HepG2 (cell line): ENCODE measurements at places on chromosomes 13 and 19. TPM values are rescaled to one million over a fixed set of nuclear protein-coding genes. Genes with fewer than 3 reads are reported as not detected.

Gene ACP7
- total RNA-seq: not detected in 2 replicates

- peak; percentile 15 for DNase-seq
Measured at GRCh38 chr13:30354493-30355383, 47.4 kb upstream of the KATNAL1 start.

GRCh38 chr13:28505543-28506135 lies 10.7 kb upstream of the FLT1 start:
- DNase-seq: no peak

Gene SUGT1
- 71.2 and 113 TPM in 2 replicates for total RNA-seq

Gene ZNF208
- not detected in 2 replicates for total RNA-seq

DNA sequence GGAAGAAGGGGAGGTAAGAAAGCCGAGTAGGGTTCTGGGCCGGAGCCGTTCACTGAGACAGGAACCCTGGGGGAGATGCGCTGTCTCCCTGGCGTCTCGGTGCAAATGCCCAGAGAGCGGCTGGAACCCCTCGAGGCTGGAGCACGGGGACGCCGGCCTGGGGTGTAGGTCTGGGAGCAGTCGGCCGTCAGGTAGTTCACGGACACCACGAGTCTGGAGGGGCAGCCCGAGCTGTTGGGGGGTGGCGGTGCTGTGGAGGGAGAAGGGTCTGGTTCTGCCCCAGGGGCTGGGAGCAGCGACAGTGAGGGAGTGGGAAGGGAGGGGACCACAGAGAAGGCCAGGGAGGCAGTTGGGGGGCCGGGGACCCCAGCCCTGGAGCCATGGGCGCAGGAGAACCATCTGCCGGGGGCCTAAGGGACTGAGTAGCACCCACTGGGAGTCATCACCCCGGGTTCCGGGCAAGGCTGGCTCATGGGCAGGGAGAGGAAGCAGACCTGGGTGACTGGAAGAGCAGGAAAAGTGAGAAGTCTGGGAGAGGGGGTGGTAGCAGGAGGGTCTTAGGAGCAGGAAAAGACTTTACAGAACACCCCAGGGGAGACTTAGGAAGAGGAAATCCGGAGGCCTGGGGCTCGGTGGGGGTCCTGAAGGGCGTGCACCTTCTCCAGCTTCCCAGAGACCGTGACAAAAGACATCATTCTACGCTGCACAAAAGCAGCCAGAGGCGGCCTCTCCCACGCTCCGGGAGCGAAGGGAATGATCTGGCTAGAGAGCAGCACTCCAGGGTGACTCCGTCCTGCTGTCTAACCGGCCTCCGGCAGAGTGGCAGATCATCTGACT lies 173.1 kb upstream of the SOX1 start:
- DNase-seq: no peak

Gene EFNB2
- total RNA-seq: 0.07 and 0.20 TPM in 2 replicates

DNA sequence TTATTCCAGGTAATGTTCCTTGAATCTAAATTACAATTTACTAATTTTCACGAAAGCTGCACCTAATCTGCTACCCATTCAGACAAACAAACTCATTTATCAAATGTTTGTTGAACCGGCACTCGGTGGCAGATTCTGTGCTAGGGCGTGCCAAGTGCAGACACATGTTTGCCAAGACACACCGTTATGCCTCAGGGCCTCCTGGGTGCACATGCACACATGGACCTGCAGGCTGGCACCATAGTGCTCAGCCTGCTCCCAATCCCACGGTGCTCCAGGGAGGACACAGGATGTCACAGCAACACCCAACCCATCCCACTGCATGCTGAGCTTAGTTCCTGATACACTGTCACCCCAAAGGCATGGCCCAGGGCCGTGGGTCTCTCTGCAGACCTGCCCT lies 7.7 kb downstream of the SCGB2B2 start:
- DNase-seq: no peak

Gene DDA1
- total RNA-seq: 17.5 and 24.5 TPM in 2 replicates

DNA sequence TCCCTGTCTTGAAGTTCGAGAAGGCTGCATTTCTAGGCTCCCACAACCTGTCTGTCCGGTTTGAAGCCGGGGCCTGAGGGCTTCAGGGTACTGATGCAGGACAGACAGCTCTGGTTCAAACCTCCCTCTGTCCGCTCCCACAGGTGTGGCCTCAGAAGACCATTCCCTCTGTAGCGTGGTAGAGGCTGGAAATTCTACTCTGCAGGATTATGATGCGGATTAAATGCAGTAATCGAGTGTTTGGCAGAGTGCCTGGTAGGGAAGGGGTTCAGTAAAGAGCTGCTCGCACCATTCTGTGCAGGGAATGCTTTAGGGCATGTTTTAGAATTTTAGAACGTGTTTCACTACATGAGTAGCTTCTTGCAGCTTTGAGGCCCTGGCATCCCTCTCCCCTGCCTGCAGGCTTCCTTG lies 30.5 kb downstream of the PPP1R37 start:
- DNase-seq: no peak

Gene CGB5
- not detected in 2 replicates for total RNA-seq

DNA sequence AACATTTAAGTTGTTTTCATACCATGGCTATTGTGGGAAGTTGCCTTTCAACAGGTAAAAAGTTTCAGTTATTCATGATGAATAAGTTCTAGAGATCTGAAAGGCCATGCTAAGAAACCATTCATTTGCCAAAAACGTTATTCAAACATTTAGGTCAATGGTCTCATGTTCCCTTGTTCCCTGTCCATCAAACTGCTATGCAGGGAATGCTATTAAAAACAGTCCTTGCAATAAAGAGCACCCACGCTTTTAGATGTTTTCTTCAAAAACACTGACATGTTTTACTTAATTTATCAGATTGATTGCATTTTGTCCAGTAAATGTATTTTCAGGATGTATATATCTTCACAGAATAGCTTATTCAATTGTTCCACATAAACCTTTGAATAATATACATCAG lies 573.2 kb upstream of the PCDH20 start:
- DNase-seq: no peak

- DNase-seq: no peak
Measured at GRCh38 chr13:20431687-20432384, 93.8 kb downstream of the CRYL1 start.

GRCh38 chr13:71873418-71874247 lies 6.6 kb upstream of the DACH1 start:
- no peak for DNase-seq

DNA sequence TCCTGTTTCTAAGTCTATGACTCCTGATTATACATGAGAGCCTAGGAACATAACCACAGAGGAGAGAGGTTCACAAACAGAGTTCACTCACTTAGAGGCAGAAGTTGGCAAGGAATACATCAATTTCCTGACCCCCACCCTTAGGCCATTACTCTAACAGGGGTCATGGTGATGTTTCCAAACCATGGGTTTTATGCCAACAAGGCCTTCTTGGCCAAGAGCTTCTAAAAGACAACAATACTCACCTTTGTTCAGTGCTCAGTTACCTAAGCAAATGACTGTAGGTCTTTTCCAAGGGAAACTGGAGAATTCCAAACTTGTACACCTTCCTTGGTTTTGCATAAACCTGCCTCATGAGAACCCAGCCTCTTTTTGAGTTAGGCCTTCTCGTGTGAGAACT lies 52.6 kb downstream of the ERICH4 start:
- no peak for DNase-seq

Gene ZNF221
- 3.4 and 4.5 TPM in 2 replicates for total RNA-seq

GRCh38 chr19:42985588-42985987 lies 40.7 kb downstream of the PSG11 start:
- DNase-seq: no peak

DNA sequence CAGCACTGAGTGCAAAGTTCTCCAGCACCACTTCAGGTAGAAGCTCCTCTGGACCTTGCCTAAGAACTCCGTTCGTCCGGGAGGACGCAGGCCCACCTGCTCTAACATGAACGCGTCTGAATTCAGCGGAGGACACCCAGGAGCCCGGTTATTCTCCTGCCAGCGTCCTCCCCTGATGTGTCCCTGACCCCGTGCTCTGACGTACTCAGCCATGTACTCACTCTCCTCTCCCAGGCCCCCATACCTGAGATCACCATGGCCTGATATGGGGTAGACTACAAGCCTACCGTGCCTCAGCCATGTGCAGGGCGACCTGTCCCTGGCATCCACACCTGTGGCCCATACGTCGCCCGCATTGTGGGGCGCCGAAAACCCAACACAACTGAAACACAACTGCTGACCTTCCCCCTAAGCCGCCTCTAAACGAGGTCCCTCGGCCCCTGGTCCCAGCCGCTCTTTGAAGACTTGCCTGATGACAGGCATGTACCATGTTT lies 744 bp upstream of the ZNF584 start:
- peak; percentile 57 for DNase-seq

Gene DHDH
- 0.13 and 0.29 TPM in 2 replicates for total RNA-seq
